ENCODE measurements at places on chromosomes 4 and X.

GRCh38 chr4:87251106-87251505 lies 30.7 kb upstream of the KLHL8 start:
- DNase-seq, result no peak

- no peak for DNase-seq
Measured at GRCh38 chr4:6573551-6573950, 1.4 kb upstream of the MAN2B2 start.

GRCh38 chr4:124903995-124904722 lies 191.6 kb upstream of the ANKRD50 start:
- DNase-seq, result no peak

GRCh38 chrX:74351760-74352159 lies 47.8 kb downstream of the ZCCHC13 start:
- DNase-seq, result no peak

DNA sequence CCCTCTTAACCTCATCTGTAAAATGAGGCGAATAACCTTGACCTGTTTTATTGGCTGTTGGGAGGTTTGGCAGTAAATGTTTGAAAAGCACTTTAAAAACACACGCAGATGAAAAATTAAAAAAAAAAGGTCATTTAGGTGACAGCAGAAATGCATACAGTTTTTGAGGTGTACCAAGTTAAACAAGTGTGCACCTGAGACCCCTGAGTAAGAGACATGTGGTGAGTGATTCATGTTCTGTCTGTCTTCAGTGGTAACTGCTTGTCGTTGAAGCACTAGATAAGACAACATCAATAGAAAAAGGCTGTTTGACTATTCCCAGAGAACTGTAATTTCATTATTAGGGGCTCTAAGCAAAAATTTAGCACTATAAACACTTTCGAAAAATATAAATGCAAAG lies 608.4 kb upstream of the PITX2 start:
- no peak for DNase-seq
